ENCODE measurements at places on chromosomes 1 and 21.

DNA sequence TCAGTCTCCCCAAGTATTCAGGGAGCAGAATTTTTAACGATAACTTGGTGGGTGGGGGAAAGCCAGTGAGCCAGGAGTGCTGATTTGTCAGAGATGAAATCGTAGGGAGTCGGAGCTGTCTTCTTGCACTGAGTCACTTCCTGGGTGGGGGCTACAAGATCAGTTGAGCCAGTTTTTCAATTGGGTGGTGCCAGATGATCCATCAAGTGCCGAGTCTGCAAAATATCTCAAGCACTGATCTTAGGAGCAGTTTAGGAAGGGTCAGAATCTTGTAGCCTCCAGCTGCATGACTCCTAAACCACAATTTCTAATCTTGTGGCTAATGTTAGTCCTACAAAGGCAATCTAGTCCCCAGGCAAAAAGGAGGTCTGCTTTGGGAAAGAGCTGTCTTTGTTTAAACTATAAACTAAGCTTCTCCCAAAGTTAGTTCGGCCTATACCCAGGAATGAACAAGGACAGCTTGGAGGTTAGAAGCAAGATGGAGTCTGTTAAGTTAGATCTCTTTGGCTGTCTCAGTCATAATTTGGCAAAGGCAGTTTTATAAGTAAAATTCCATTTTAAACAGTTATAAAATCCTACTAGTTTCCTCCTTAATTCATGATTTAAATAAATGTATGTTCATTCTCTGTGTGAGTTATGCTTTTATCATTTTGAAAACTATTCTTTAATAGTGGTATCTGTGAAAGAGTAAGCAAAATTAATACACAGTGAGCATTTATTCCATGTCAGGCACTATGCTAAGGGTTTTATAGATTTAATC is 51.7 kb downstream of the SLC16A1 start:
- DNase-seq, result no peak

- no peak for DNase-seq
Measured at GRCh38 chr1:229070168-229070567, 200.7 kb upstream of the RAB4A start.

DNA sequence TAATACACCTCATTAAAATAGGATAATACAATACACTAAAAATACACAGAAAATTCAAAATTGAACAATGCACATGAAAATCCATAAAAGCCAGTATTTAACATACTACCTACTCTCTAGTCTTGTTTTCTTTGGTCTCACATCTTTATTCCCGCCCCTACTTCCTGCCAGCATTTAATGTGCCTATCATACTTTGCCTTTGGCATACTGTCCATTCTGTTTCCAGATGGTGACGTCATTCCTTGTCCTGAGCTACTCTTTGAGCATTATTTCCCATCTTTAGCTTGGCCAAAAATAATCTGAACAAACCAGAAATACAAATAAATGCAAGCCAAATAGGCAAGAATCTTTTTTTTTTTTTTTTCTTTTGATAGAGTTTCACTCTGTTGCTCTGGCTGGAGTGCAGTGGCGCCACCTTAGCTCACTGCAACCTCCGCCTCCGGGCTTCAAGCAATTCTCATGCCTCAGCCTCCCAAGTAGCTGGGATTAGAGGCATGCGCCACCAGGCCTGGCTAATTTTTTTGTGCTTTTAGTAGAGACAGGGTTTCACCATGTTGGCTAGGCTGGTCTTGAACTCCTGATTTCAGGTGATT is 4.4 kb downstream of the HFM1 start:
- DNase-seq, result no peak

DNA sequence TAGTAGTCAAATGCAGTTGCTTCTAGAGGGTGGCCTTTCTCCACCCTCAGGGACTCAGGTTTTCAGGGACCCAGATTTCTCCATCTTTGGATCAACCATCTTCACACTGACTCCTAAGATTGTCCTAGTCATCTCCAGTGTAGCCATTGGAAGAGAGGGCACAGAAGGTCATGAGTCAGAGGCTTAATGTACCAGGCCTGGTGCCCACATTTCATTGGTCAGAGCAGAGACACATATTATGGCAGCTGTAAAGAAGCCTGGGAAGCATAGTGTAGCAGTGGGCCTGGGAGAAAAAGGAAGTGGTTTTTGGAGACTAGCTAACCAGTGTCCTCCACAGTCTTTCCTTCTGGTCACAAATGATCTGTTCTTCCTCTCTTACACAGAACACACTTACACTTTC is 122.5 kb downstream of the GIPC2 start:
- DNase-seq, result no peak

GRCh38 chr1:114155706-114156105 is 2.0 kb upstream of the SYT6 start:
- no peak for DNase-seq

DNA sequence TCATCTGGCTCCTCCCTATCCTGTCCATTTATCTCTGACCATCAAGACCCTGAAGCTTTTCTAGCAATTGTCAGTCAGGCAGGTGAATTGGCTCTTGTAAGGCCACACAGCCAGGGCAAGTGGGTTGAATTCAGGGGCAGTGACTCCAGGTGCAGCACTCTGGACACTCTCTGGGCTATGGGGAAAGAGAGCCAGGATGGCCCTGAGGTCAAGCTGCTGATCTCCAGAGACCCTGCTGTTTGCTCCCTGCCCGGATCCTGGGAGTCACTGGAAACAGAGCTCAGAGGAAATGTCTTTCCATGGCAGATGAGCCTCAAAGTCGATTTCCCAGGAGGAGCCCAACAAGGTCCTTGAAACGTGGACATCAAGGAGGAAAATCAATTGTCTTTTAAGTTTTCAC is 184.4 kb downstream of the C1orf94 start:
- no peak for DNase-seq

DNA sequence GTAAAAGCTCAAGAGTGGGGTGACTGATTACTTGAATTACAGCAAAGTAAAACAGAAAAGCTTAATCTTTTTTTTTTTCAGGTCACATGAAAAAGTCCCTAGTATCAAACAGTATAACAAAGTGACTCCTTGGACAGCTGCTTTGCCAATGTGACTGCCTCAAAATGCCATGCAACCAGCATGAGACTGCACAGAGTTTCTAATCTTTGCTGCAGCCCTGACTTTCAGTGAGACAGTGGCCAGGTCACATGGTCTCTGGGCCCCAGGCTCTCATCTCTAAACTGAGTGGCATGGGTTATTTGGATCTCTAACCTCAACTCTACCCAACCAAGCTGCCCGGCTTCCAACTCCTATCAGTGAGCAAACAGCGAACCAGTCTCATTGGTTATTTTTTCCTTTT is 169.0 kb downstream of the VAV3 start:
- no peak for DNase-seq

DNA sequence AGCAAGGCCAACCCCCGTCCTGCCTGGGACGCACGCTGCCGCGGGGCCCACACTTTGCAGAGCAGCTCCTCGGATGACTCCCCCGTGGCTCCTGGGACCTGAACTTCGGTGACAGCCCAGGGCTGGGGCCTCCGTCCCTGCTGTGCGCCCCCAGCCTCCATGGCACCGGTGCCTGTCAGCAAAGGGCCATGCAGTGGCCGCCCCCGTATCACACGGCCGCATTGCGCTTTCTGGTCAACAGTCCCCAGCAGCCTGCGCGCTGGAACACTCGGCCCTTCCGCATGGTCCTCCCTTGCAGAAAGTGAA is 18.0 kb downstream of the NADK start:
- no peak for DNase-seq

- DNase-seq, result no peak
Measured at GRCh38 chr21:39595465-39595864, 17.3 kb upstream of the B3GALT5 start.

GRCh38 chr1:21317035-21317689 is 26.9 kb upstream of the ECE1 start:
- no peak for DNase-seq

Data from GM10248 (cell line).